ENCODE measurements at places on chromosomes 2 and 18.
A peak's percentile ranks its signal among the peaks of the same experiment; 100 is the strongest.

GRCh38 chr18:44474591-44474990 is 206.1 kb upstream of the SETBP1 start:
- no peak for DNase-seq

DNA sequence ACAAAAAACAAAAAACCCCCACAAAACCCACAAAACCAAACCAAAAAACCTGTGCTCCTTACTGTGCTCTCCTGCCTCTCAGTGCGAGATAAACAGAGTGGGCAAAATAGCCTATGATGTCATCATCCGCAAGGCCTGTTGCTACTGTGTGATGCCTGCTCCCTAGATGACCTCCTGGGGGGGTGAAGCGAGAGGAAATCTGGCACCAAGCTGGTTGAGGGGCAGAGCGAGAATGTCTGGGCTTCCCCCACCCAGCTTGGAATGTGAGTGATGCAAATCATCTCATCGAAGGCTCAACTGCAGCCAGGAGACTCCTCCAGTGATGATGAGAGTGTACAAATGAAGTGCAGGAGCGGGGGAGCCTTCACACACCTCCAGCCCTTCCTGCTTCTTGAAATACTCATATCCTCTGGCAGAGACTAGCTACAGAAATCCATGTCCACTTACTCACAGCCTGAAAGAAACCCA is 57.7 kb upstream of the MAP4K3 start:
- peak; percentile 46 for DNase-seq

GRCh38 chr2:60331115-60331809 is 222.2 kb downstream of the BCL11A start:
- DNase-seq = no peak

GRCh38 chr18:34913837-34914661 is 127.2 kb upstream of the MAPRE2 start:
- DNase-seq = no peak

- DNase-seq = peak; percentile 45
These were observed 101.4 kb downstream of the HDAC4 start for GRCh38 chr2:239299218-239299939.

DNA sequence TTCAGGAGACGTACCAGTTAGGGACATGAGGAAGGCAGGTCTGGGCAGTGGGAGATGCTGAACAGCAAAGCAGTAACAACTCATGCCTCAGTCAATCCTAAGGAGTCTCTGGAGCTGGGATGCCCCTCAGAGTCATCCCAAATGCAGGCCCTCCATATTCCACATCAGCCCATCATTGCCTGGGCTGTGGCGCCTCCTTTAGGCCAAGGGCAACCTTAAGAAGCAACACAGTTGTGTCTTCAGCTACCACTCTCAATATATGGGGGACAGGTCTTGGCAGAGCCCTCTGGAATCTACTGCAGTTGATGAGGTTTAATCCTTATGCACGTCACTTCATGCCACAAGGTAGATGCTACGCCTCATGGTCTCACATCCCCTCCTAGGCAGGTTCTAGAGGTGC is 682.0 kb upstream of the RAB6C start:
- no peak for DNase-seq

DNA sequence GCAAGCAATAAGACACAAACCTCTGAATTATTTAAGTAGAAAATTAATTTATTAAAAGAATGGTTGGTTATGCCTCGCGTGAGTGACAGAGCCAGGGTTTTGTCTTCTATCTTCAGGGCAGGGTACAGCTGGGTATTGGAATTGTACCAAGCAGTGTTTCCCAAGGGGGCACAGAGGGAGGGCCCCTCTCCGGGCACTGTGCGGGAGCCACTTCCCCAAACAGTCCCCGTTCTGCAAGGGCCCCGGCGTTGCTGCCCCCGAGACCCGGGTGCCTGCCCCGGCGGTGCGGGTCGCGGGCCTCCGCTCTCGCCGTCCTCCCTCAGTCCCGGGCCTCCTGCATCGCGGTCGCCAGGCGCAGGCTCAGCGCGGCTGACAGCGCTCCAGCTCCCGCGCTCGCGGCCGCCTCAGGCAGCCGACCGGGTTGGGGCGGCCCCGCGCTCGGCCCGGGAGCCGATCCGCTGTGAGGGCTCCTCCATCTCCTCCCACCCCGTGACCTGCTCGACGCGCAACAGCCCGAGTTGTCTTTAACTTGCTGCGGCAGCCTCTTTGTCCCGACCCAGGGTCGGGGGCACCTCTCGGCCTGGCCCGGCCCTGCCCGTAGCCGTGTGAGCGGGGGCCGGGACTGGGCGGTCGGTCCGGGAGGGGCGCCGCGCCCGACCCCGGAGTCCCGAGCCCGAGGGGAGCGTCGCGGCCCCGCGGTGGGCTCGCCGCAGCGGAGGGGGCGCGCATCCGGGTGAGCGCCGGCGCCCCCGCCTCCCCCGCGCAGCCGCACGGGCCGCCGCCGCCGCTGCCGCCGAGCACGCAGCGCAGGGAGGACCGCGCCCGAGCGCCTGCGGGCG is 620 bp upstream of the GALNT1 start:
- peak; percentile 82 for DNase-seq
